ENCODE measurements at places on chromosomes 6 and 20. TPM values are rescaled to one million over a fixed set of nuclear protein-coding genes. Genes with fewer than 3 reads are reported as not detected.

Gene CALHM6
- 0.85 TPM for total RNA-seq

- DNase-seq: no peak
Measured at GRCh38 chr6:636488-636887, 20.4 kb downstream of the HUS1B start.

DNA sequence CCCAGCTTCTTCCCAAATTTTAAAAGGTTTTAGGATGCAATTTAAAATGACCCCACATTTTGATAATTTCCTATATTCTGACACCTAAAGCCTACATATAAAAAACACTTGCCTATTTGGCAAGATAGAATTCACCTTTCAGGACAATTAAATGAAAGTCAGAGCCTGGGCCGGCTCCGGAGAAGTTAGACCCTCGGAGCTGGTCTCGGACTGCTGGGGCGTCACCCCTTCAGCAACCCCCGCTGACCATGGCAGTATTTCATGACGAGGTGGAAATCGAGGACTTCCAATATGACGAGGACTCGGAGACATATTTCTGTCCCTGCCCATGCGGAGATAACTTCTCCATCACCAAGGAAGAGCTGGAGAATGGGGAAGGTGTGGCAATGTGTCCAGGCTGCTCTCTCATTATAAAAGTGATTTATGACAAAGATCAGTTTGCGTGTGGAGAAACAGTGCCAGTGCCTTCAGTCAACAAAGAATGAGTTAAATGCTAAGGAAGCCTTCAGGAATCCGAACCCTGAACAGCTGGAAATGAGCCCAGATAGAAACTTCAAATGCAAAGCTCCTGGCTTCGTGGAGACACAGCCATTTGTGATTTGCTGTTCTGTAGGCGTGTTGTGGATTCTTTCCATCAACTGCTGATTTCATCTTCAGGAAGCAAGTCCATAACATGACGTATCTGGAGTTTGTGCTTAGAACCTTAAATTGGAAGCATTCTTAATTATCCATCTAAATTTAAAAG, 16.0 kb downstream of the TCFL5 start:
- DNase-seq: no peak

DNA sequence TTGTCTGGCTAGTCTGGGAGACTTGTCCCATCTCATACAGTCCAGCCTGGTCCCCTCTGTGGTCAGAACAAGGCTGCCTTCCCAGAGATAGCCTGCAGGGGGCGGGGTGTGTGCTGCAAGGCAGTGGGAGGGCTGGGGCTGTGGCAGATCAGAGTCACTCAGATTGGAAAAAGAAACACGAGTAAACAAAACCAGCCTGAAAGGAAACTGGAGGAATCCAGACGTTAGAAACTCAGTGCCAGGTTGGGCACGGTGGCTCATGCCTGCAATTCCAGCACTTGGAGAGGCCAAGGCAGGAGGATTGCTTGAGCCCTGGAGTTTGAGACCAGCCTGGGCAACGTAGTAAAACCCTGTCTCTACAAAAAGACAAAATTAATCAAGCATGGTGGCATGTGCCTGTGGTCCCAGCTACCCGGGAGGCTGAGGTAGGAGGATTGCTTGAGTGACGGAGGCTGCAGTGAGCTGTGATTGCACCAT, 20.2 kb downstream of the LEMD2 start:
- DNase-seq: peak; percentile 93

DNA sequence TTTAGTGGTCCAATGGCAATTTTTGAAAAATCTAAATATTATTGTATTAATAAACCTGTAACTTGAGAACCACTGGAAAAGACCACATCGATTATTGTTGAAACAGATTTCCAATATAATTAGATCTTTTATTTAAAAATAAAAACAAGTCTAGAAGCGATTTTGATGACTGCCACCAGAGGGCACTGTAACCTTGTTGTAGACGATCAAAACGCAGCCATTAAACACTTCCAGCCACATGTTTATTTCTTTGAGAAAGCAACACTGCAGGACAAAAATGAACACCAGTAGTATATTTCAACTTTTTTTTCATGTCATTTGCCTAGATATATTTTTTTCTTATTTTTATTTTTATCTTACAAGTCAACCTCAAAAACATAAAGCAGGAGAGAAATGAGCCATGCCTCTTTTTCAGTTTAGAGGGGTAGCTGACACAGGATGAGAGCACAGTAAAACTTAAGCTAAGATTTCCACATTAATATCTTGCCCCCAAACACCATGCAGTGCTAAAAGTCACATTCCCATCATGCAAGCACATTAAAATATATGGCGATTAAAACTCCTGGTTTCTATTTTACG, 115.4 kb downstream of the OPRM1 start:
- peak; percentile 90 for DNase-seq

- no peak for DNase-seq
Measured at GRCh38 chr6:106397431-106397830, 36.9 kb downstream of the CRYBG1 start.

Gene PKIG
- total RNA-seq: 275 TPM

Gene CST7
- total RNA-seq: not detected
